8988T (cell line): ENCODE measurements at places on chromosomes 2 and 18.

DNA sequence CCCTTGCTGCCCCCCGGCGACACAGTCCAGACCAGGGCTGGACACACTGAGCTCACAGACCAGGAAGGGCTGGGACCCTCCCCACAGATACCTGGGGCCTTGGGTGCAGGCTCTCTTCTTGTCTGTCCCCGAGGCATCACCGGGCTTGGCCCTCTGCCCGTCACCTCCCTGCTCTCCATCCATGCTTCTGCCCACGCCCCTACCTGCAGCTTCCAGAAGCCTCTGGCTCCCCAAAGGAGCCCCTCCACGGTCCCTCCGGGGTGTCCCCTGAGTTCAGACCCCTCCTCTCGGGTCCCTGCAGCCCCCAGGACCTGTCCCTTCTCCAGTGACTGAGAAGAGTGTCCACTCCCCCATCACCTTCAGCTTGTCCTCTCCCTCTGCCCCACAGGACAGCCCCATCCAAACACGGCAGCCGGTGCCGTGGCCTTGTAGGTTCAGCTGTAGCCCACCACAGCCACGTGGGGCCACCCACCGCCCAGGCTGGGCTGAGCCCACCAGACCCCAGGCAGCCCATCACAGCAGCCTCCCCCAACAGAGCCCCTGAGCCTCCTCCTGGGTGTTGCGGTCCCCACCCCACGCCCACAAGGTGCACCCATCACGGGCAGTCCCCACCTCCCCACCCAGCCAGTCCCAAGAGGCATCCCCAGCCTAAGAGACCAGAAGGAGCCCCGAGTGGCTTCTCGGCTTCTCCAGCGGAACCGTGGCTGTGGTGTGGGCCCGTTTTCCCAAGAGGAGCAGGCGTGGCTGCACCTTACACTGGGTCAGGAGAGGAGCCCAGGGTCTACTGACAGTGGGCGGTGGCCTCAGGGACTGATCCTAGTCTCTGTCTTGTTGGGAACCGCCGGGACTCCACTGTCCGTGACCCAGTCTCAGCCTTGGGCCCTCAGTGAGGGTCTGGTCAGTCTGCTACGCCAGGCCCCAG is 53.1 kb downstream of the RAMP1 start:
- no peak for DNase-seq

DNA sequence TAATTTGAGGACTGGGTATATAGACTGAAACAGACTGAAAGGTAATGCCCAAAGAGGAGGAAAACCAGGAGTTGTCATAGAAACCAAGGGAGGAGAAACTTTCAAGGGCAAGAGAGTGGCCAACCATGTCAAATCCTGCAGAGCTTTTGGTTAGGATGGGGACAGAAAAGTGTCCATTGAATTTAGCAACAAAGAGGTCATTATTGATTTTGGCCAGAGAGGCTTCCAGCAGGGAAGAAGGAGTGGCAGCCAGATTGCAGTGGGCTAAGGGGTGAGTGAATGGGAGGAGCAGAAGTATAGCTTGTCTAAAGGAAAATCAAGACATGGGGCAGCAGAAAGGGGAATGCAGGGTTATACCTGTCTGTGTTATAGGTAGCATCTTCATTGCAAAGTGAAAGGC is 194.0 kb downstream of the CAMKMT start:
- no peak for DNase-seq

GRCh38 chr18:35826477-35826876 is 146.0 kb upstream of the RMP24 start:
- no peak for DNase-seq

GRCh38 chr18:9968081-9968848 is 54.4 kb downstream of the VAPA start:
- DNase-seq = no peak

- no peak for DNase-seq
Observed at GRCh38 chr18:79257480-79257879, 138.2 kb upstream of the NFATC1 start.

DNA sequence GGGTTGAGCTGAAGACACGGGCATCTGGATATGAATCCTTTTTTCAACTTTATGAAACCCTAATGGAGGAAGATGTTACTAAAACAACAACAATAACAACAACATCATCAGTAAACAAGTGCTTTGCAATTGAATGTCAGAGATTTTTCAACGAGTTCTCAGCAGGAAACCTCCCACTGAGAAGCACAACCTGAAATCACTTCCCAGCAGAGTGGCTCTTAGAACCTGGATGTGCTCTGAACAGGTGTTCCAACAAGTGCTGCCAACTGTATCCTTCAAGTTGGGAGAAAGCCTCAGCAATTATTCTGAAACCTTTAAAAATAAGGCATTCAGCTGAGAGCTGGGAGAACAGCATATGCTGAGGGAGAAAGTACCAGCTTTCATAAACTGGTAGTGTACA is 1622.7 kb upstream of the CELF4 start:
- no peak for DNase-seq

- DNase-seq = no peak
Observed at GRCh38 chr18:69787825-69788547, 159.7 kb downstream of the CD226 start.

GRCh38 chr2:151945186-151945585 is 117.0 kb upstream of the ARL5A start:
- no peak for DNase-seq
